ENCODE measurements at places on chromosomes 7 and 10.

GRCh38 chr10:59880971-59881510 is 25.3 kb downstream of the CCDC6 start:
- DNase-seq = no peak

DNA sequence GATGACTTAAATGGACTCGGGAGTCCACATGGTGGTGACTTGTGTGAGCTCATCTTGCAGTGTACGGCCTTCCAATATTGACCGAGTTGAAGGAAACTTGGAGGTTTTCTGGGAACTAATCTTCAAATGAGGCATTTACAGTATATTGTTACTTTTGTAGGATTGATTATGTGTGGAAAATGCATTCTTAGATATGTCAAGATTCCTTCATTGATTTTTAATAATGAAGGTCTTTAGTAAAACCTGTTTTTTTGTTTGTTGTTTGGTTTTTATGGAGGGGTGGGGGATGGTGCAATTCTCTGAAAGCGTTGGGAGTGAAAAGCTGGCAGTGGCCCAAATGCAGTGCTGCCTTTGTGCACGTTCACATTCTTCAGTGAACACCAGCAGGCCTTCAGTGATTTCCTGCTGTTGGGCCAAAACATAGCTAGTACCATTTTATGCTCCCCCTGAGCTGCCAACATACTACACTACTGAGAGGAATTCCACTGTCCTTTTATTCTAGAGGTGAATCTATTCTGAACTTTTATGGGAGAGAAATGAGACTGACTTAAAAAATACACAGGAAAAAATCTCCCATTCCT is 50.4 kb downstream of the CCNY start:
- peak; percentile 51 for DNase-seq

GRCh38 chr7:114415064-114415989 is 712 bp downstream of the FOXP2 start:
- DNase-seq = peak; percentile 48

DNA sequence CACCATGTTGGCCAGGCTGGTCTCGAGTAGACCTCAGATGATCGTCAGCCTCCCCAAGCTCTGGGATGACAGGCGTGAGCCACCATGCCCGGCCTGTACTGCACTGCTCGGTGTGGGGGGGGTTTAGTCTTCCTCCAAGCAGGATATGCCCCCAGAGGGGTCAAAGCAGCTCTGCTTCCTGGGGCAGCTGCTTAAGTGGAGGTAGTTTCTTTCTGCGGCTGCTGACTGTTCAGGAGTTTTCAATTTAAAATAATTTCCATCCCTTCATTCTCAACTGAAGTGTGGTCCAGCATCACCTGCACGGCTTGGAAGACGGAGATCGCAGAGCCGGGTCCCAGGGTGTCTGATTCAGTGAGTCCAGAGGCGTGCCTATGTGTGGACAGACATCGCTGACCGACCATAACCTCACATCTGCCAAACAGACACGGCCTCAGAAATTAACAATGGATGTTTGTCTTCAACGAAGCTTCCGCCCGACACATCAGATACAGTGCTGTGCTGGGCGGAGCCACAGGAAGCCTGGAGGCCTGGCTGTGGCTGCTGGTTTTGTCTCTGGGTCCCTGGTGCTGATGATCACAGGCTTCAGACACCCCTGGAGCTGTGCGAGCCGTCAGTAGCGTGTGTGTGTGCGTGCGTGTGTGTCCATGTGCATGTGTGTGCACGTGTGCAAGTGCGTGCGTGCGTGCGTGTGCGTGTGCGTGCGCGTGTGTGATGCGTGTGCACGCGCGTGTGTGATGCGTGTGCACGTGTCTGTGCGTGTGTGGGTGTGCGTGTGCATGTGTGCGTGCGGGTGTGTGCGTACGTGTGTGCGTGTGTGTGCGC is 226.5 kb upstream of the PITRM1 start:
- DNase-seq = no peak

- no peak for DNase-seq
These were observed 1.9 kb downstream of the SCART1 start for GRCh38 chr10:133455611-133456031.

GRCh38 chr10:125048094-125048864 is 106.4 kb downstream of the ZRANB1 start:
- peak; percentile 86 for DNase-seq

- DNase-seq = no peak
These were observed 299.9 kb upstream of the ZMIZ1 start for GRCh38 chr10:78768876-78769275.

DNA sequence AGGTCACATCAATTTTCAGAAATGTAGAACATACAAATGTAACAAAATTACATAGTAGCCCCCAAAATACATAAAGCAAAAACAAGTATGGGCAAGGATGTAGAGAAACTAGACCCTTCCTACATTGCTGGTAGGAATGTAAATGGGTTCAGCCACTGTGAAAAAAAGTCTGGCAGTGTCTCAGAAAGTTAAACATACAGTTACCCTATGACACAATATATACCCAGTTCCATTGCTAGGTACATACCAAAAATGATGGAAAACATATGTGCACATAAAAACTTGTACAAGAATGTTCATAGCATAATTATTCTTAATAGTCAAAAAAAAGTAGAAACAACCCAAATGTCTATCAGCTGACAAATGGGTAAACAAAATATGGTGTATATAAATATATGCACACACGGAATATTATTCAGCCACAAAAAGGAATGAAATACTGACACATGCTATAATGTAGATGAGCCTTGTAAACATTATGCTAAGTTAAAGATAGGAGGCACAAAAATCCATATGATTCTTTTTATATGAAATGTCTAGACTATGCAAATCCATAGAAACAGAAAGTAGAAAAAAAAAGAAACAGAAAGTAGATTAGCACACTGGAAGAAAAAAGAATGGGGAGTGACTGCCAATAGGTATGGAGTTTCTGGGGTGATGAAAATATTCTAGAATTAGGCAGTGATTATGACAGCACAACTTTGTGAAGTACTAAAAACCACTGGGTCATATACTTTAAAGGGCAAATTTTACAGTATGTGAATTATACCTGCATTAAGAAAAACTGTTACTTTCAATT is 13.5 kb downstream of the HERPUD2 start:
- no peak for DNase-seq

- no peak for DNase-seq
These were observed 352.7 kb upstream of the SEMA3A start for GRCh38 chr7:84547331-84547730.

DNA sequence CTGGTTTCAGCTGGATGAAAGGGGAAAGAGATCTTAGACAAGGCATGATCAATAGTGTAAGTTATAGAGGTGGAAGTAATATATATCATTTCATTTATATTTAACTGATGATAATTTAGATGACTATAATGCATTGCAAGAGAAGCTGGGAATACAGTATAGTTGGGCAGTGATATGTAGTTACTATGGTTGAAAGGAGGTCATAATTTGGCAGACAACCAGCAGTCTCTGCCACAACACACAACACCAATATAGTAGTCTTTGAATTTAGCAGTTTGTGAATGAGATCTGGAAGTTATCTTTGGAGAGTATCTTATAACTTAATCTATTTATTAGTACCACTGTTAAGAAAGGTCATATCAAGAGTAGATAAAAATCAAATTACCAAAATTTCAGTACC is 39.9 kb downstream of the TAX1BP1 start:
- DNase-seq = no peak

- peak; percentile 48 for DNase-seq
These were observed 22.7 kb upstream of the AGFG2 start for GRCh38 chr7:100516135-100516812.

DNA sequence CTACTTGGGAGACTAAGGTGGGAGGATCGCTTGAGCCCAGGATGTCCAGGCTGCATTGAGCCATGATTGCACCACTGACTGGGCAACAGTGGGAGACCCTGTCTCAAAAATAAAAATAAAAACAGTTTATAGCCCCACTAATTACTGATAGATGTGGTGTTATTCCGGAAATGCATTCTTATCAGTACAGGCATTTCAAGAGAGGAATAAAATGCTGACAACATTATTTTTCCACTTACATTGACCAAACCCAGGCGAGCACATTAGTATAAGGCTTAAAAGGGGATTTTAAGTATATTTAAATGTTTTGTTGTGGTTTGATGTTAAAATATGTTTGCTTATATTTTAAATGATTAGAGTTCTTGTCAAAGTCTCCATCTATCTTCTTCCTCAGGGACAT is 359.5 kb downstream of the PLXDC2 start:
- no peak for DNase-seq

DNA sequence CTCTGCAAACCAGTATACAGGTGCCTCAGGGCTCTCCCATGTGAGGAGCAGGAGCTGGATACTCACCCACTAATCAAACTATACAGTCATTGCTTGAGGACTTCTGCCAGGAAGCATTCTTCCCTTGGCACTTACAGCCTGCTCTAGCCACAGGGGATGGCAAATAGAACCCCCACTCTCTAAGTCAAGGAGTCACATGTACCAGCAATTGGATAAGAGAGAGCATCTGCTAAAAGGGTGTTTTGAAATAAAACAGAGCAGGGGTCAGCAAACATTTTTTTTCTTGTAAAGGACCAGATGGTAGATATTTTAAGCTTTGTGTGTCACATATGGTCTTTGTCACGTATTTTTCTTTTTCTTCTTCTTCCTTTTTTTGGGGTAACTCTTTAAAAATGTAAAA is 865.2 kb upstream of the GHITM start:
- DNase-seq = no peak

GRCh38 chr10:89563861-89564478 is 28.6 kb upstream of the SLC16A12 start:
- DNase-seq = peak; percentile 60

- DNase-seq = no peak
These were observed 1.1 kb downstream of the EPHA1 start for GRCh38 chr7:143407287-143408251.

GRCh38 chr7:14332155-14332554 is 342.7 kb upstream of the ETV1 start:
- no peak for DNase-seq

DNA sequence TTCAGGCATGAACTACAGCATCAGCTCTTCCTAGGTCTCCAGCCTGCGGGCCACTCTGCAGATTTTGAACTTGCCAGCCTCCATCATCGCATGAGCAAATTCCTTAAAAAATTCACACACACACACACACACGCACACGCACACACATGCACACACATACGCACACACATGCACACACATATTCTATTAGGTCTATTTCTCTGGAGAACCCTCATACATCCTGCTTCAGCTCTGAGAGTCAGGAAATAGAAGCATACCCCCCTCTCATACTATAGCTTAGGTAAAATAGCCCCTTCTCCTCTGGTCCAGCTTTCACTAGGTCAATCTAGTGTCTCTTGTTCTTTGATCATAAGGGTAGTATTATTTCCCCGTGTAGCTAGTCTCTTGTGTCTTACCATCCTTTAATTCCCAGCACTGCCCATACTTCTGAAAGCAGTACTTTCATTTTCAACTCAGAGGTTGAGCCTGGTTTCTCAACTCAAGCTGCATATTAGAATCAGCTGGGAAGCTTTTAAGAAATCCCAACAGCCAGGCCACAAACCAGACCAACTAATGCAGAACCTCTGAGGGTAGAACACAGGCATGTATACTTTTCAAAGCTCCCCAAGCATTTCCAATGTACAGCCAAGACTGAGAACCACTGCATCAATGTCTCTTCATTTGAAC is 30.9 kb upstream of the ITGB8 start:
- DNase-seq = peak; percentile 63

DNA sequence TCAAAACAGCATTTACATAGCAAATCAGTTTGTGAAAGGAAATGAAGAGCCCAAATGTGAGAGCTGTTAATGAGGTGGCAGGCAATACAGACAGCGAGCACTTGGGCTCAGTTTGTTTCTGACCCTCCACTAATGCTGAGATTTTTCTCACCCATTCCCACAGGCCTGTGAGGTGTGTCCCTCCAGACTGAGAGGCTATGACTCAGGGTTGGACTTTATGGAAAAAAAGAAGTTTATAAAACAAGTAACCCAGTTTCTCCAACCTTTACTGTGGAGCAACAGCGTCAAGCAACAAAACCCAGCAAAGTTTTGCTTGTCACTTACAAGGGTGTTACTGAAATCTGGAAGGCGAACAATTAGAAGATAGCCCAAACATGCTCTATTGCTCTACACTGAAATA is 4.9 kb upstream of the FEZF1 start:
- no peak for DNase-seq

- peak; percentile 48 for DNase-seq
These were observed 30.2 kb upstream of the EZH2 start for GRCh38 chr7:148914208-148914777.

DNA sequence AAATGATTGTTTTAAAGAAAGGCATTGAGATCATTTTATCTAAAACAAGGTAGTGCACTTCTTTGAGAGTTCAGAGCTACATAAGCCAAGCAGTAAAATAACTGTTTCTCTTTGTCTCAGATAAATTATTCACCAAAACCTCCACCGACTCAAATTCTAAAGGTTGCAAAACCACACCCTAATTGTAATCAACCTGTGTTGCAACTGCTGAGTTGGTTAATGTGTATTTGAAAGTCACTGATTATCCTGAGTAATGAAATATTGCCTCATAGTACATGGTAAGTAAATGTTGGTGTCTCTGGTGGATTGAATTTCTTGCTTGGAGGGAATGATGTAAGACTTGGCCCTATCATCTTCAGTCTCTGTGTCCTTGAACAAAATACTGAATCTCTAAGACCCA is 35.9 kb upstream of the CYP2C9 start:
- no peak for DNase-seq

DNA sequence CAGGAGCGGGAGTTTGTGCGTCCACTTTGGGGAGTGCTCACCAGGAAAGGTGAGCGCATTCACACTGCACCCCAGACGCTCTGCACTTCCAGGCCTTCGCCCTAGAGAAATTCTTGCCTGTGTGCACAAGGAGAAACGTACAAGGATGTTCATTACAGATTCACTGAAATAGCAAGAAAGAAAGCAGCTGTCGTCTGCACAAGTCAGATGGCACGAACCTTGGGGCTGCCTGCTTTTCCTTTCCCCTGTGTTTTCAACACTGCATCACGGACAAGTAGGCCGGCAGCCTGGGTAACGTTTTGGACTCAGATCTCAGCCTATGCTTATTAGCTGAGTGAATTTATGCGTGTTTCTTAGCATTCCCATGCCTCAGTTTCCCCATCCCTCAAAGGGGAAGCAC is 546.8 kb upstream of the FOXK1 start:
- no peak for DNase-seq

GRCh38 chr10:21516242-21517131 is 9.0 kb downstream of the SKIDA1 start:
- DNase-seq = peak; percentile 65

GRCh38 chr7:83547526-83547925 is 101.4 kb downstream of the SEMA3E start:
- peak; percentile 43 for DNase-seq

GRCh38 chr7:158077934-158078910 is 509.4 kb downstream of the PTPRN2 start:
- no peak for DNase-seq

- no peak for DNase-seq
These were observed 109.9 kb downstream of the SORCS1 start for GRCh38 chr10:107054469-107055156.

- no peak for DNase-seq
These were observed 137.4 kb downstream of the TNS3 start for GRCh38 chr7:47444376-47445098.

DNA sequence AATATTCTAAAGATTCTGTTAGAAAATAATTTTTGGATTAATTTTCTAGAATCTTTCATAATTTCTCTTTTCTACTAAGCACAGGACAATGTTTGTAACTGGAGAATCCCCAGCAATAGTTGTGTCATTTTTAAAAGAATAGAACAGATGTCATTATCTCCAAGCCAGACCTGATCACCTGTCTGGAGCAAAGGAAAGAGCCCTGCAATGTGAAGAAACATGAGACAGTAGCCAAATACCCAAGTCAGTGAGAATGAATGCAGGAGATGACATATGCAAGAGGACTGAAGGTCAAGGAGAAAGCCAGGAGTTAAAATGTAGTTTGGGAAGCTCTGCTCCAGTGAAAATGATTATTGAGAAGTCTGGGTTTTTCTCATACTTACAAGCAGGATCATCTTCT is 25.4 kb upstream of the ZNF138 start:
- no peak for DNase-seq
